ENCODE measurements at places on chromosomes 1 and 21. TPM values are rescaled to one million over a fixed set of nuclear protein-coding genes. Genes with fewer than 3 reads are reported as not detected.

RHD gene
- not detected for total RNA-seq

TMIGD3 gene
- total RNA-seq: not detected

GBP5 gene
- not detected for total RNA-seq

- H3K27ac ChIP-seq: no peak overlapping the region
- no peak overlapping the region for H3K4me3 ChIP-seq
- no peaks in the 10 kb centered on the region for H3K36me3 ChIP-seq
- no peak for DNase-seq
- H3K27me3 ChIP-seq: peaks cover 45% of the 10 kb centered on the region
These were observed 4.1 kb upstream of the NPPB start for GRCh38 chr1:11862890-11863289.

DNA sequence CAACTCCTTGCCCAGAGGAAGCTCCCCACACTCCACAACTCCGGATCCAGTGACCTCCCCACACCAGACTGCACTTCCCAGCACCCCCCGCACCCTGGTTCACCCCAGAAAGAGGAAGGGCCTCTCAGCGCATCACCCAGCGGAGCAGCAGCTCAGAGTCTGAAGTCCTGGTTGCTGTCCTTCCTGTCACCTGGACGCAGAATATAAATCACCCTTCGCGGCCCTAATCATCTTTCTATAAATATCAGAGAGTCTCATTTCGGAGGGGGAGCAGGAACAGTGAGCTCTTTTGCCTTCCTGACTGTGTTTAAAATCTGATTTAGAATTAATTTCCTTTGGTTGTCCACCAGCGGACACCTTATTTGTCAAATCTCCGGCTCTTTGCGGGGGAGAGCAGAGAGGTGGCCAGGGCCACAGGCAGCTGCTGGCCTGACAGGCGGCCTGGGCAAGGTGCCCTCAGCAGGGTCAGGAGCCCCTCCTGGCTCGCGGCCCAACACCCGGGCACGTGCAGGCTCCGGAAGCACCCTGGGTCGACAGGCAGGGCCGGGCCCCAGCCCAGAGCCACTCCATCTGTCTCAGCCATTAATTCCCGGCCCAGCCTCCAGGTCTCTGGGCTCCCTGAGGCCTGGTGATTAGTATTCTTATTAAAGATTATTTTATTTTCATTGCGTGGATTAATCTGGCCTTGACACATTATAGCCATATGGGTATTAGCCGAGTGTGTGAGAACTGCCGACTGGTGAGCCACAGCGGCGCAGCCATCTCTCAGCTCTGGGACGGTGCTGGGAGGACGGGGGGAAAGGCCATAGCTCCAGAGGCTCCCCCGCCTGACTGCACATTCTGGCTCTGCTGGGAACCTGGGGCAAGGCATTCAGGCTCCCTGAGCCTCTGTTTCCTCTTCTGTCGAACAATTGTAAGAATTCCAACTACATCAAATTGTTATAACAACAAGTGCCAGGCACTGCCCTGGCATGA is 19.7 kb downstream of the EPHA8 start:
- H3K36me3 ChIP-seq: no peaks in the 10 kb centered on the region
- peaks cover 11% of the 10 kb centered on the region for H3K27me3 ChIP-seq
- no peak for DNase-seq
- H3K4me1 ChIP-seq: no peaks in the 10 kb centered on the region
- no peak overlapping the region for H3K4me3 ChIP-seq
- H3K27ac ChIP-seq: no peak overlapping the region

Measured in mesothelial cell of epicardium (in vitro differentiated cells).